Stimulated activated CD4-positive, alpha-beta T cell treated with anti-CD3 and anti-CD28 coated beads, Interleukin-12 subunit alpha, Interleukin-12 subunit beta, amount 100 ng/mL, for 24 hours (primary cell): ENCODE measurements at places on chromosomes 12 and 14.
A peak's percentile ranks its signal among the peaks of the same experiment; 100 is the strongest.

DNA sequence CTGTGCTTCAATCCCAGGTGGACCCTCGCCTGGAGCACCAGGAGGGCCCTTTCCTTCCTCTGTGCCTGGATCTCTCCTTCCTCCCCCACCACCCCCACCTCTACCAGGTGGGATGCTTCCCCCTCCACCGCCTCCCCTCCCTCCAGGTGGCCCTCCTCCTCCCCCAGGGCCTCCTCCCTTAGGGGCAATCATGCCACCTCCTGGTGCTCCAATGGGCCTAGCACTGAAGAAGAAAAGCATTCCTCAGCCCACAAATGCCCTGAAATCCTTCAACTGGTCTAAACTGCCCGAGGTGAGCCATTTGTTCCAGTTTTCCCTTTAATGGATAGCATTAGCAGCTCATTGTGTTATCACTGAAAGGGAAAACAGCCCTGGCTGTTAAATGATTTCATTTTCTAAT is 134.0 kb downstream of the GPR135 start:
- DNase-seq, result no peak

DNA sequence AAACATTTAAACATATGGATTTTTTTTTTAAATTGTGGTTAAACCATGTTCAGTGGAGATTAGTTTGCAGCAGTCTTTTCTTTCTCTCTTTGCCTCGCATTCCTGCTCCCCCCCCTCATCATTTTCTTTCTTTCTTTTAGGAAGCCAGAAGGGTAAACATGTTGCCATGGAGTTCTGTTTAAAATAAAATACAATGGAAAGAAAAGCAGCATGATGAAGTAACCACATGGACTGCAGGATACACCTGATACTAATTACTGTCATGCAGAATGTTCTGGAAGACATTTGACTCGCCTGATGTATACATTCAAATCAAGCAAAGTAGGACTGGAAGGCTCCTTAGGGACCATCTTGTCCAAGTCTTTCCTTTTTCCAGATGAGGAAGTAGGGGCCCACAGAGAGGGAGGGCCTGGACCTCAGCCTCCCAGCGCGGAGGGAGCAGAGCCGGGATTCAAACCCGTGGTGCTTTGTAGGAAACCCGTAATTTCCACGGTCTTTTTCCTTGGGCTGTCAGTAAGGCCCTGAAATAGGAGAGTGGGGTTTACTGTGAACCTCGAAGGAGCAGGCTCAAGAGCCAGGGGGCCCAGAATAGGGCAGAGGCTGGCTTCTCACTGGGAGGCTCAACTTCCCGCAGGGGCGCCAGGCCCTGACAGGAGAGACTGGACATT is 2.4 kb upstream of the MEG3 start:
- no peak for DNase-seq

- no peak for DNase-seq
Observed at GRCh38 chr14:61533513-61534255, 161.6 kb upstream of the HIF1A start.

- no peak for DNase-seq
Observed at GRCh38 chr14:90272523-90272922, 16.2 kb downstream of the PSMC1 start.

- no peak for DNase-seq
Observed at GRCh38 chr12:48197549-48197970, 5.5 kb downstream of the OR10AD1 start.

DNA sequence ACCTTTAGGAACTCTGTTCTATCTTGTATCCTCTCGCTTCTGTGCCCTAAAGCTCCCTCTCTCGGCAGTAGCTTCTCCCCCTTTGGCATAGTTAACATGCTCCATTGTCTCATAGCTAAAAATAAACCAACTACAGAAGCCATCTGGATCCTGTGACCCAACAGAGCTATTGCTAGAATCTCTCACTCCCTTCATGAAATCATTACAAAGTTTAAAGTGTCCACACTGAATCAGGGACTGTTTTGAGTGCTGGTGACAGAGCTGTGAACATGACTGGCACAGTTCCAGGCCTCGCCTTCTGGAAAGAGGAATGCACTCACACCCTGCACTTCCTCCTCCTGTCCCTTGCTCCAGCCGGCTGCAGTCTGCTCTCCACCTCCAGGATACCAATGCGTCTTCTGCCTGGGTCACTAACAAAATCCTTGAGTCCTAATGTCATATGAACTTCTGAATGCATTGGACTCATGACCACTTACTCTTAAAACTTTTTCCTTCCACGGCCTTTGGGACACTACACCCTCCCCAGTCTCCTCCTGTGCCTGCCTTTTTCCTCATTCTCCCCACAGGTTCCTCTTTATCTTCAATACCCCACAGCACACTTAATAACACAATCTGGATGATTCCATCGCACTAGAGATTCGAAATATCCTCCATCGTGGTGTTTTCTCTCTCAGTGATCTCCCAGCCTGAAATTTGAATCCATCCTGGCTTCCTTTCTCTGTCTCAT is 13.2 kb downstream of the PLBD1 start:
- no peak for DNase-seq

DNA sequence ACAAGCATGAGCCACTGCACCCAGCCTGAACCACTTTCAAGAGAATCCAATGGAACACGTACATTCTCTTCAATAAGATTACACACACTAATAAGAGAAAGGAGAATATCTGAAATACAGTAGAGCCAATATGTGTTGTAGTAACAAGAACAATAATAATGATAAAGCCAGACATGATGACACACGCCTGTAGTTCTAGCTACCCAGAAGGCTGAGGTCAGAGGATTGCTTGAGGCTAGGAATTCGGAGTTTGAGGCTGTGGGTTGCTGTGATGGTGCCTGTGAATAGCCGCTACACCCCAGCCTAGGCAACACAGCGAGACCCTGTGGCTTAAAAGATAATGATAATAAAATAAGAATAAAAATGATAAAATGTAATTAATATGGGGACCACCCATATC is 15.6 kb downstream of the APOBEC1 start:
- no peak for DNase-seq

GRCh38 chr12:47894068-47894467 is 10.7 kb downstream of the VDR start:
- no peak for DNase-seq

DNA sequence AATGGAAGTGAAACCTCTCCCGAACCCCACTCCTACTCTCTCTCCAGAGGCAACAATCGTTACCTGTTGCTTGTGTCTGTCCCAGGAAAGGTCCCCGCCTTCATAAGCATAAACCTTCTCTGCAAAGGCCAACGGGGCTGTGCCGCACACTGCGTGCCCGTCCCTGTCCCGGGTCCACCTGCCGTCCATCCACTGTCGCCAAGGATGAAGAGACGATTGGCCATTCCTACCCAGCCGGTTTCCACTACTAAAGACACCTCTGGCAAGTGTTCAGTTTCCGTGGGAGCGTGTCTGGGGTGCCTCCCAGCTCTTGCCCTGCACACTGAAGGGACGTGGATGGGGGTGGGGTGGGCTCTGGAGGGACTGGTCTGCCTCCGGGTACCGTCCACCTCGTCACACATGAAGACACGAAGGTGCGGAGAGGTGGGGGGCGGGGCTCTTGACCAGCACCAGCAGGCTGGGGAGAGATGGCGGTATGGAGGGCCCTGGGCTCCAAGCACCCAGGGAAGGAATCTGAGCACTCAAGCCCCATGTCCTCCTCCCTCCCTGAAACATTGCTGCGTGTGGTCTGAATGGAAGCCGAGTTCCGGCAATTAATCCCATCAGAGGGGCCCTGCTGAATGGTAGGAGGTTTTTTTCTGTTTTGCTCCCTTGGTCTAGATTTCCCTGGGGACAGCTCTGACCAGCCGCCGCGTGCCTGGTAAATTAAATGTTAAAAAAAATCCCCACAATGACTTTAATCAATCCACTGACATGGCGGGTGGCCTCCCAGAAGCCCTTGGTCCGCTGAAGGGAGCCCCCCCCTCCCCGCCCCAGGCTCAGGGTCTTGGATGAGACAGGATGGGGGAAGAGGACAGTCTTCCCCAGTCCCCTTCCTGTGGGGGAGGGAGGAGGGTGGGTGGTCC is 4.1 kb upstream of the KIF26A start:
- DNase-seq, result no peak

DNA sequence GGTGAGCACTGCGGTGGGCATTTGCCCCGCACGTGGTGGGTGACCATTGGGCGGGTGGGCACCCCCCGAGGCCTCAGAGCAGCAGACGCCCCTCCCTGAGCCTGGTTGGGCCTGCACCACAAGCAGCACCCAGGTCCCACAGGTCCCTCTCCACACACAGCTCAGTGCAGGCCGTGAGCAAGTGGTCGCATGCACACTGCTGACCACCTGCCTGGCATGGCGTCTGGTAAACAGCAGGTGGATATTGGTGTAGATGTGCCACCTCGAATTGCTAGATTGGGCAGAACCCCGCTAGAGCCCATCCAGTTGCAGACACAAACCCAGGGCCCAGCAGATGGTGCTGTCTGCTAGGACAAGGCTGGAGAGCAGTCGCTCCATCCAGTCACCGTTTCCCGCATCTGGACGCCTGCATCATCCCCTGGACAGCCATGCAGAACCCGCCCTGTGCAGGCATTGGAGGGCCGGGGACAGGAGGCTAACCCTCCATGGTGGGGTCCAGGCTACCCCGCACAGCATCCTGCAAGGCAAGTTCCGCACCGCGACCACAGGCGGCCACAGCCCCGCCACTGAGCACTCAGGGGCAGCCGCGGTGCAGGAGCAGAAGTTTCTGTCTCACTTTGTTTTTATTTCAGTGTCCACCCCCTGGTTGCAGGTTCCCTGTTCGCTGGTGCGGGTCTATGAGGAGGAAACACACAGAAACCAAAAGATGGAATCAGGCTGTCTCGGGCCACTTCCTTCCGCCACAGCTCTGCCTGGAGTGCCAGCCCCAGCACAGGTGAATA is 45.6 kb upstream of the RIMBP2 start:
- peak; percentile 29 for DNase-seq

- DNase-seq, result no peak
Observed at GRCh38 chr12:40439771-40440492, 215.1 kb downstream of the LRRK2 start.

GRCh38 chr14:39432619-39433451 is 602 bp upstream of the FBXO33 start:
- DNase-seq, result peak; percentile 67

DNA sequence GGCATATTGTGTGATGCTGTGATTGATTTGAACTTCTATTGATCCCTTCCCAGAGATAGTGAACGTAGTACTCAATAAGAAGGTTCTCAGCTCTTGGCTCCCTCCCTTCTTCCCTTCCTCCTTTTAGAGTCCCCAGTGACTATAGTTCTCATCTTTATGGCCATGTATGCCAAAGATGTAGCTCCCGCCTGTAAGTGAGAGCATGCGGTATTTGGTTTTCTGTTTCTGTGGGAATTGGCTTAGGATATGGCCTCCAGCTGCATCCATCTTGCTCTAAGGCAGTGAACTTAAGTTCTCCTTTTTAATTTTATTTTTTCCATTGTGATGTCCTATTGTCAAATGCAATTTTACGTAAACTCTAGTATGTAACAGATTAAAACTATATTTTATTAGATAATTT is 109.5 kb downstream of the AEBP2 start:
- no peak for DNase-seq

- DNase-seq, result no peak
Observed at GRCh38 chr14:39368261-39368959, 63.8 kb downstream of the FBXO33 start.

GRCh38 chr14:103281496-103282231 is 52.4 kb upstream of the EIF5 start:
- no peak for DNase-seq

DNA sequence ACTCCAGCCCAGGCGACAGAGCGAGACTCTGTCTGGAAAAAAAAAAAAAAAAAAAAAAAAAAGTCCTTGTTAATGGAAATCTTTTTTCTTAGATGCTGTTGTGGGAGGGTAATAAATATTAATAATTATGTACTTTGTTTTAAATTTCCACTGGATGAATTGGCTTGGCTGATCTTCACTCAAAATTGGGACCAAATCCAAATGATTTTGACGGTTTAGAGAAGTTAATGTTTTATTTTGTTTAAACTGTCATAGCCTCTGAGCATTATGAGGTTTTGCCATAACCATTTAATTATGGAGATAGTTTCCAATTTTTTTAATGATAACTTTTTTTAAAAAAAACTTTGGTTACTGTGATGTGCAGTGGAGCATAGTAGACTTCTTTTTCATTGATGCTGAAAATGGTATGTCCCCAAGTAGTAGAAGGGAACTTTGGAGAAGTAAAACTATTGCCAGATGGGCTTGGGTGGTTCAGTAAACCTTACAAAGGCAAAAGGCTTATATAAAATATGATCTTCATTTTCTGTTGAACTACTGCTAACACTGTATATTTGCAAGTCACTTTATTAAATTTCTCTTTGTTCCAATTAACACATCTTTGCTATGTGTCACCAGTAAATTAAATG is 3.9 kb upstream of the PMCH start:
- DNase-seq, result no peak

GRCh38 chr12:113747017-113747416 is 219.1 kb downstream of the RBM19 start:
- no peak for DNase-seq

DNA sequence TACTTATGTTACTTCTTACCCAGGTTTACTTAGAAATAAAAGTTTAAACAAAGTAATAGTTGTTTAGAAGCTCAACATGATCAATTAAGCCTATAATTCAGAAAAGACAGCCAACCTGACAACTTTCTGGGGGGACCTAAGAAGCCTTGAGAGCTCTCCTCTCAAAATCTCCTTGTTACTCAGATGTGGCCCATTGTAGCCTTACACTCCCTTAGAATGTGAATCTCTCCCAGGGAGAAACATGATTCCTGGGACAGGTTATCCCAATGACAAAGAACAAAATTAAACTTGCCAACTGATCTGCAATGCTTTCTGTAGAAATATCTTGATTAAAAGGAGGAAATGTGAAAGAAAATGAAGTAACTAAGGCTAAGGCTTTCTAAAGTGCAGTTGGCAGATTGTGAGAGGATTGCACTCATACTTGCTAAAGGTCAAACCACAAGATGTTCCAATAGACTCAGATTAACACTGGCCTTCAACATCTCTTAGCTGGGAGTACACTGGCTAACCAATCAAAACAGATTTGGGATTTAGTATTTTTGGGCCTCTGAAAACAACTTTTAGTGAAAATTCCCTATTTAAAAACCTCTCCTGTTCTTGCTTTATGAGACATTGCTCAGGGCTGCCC is 72.3 kb upstream of the TMX1 start:
- no peak for DNase-seq

- no peak for DNase-seq
Observed at GRCh38 chr12:125071456-125071855, 6.2 kb downstream of the AACS start.

- DNase-seq, result no peak
Observed at GRCh38 chr12:131254374-131254773, 300.7 kb downstream of the ADGRD1 start.

- no peak for DNase-seq
Observed at GRCh38 chr12:100956311-100956852, 161.8 kb downstream of the ANO4 start.
